ENCODE measurements at places on chromosomes 13 and 19. TPM values are rescaled to one million over a fixed set of nuclear protein-coding genes. Genes with fewer than 3 reads are reported as not detected.

GRCh38 chr13:92952161-92952560, 274.4 kb upstream of the GPC6 start:
- DNase-seq, result peak; percentile 50

TPTE2 gene
- not detected for total RNA-seq

DNA sequence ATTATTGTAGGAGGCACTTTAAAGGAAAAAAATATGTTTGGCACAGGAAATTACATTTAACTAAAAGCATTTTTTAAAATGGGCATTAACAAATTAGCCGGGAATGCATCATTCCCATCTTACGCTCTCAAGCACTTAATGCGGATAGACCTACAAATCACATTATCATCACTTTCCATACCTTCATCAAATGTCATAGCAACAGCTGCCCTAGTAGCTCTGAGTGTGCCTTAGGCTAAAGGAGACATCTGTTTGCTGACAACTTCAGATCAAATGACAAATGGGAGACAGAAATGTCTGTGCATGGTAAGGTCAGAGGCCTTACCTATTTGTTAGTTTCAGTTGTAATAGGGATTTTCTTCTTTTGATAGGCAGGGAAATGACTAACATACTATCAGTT, 773.2 kb upstream of the SLC10A2 start:
- no peak for DNase-seq

DNA sequence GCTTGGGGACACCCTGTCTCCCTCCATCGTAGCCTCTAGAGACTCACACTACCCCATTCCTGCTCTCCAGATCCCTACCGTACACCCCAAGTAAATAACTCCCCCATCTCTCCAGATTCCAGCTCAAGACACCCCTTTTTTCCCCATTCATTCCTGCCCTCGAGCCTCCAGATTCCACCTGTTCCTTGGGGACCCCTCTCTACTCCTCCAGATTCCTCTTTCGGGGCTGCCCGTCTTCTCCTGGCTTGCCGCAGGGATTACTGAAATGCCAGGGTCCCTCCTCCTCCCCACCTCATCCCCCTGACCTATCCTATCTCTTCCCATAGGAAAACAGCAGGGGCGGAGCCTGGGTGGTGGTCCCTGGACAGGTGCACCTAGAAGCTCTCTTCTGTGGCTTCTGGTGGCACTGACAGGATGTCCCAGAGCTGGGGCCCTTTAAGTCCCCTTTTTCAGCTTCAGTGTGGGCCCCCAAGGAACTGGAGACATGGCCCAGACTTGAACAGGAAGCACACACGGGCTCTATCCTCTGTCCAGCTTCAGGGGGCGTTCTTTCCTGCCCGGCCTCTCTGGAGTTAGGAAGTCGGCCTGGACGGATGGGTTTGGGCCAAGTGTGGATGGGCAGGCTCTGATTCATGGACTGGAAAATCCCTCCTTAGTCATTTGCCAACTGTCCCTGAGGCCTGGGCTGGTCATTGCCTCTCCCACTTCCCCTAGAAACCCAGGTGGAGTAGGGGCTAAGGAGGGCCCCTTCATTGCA, 1.2 kb downstream of the ZSWIM4 start:
- peak; percentile 80 for DNase-seq

- peak; percentile 42 for DNase-seq
Measured at GRCh38 chr13:27634231-27634630, 12.5 kb downstream of the POLR1D start.
